ENCODE measurements at places on chromosomes 6 and 20. TPM values are rescaled to one million over a fixed set of nuclear protein-coding genes. Genes with fewer than 3 reads are reported as not detected.

The SEL1L2 gene
- polyA plus RNA-seq, result not detected

- no peak for DNase-seq
These were observed 153.6 kb downstream of the BMP2 start for GRCh38 chr20:6920991-6921613.

GRCh38 chr20:44891826-44892225, 6.3 kb downstream of the YWHAB start:
- DNase-seq, result no peak

DNA sequence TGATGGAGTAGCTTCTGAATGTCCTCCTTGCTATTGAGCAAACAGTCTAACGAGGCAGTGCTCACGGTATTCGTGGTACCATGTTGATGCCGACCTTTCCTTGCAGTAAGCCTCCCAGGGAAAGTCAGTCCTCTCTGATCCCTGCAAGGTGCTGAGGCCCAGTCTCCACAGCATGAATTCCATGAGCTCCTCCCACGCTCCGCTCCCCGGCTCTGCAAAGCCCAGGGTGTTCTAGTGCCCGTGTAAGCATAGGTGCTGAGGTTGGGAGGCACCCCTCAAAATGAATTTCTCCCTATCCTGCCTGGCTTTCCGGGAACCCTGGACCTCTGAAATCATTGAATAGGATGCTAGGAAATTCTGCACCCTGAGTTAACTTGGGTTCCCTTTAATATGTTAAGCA, 251.0 kb downstream of the TAF4 start:
- DNase-seq, result no peak

GRCh38 chr20:39072132-39072531, 110.0 kb downstream of the DHX35 start:
- DNase-seq, result no peak

DNA sequence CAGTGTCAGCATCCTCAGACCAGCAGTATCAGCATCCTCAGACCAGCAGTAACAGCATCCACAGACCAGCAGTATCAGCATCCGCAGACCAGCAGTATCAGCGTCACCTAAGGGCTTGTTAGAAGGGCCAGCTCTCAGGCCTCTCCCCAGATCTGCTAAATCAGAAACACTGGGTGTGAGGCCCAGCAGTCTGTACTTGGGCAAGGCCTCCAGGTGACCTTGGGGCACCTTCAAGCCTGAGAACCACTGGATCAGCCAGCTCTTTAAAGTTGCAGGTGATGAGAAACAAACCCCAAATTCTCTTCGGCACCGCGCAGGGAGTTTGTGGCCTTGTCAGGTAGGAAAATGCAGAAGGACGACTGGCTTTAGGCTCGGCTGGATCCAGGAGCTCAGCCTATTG, 290.5 kb upstream of the CDH4 start:
- DNase-seq, result no peak

Data from muscle of back (tissue), 13 donors.